ENCODE measurements at places on chromosomes 7 and 10.

DNA sequence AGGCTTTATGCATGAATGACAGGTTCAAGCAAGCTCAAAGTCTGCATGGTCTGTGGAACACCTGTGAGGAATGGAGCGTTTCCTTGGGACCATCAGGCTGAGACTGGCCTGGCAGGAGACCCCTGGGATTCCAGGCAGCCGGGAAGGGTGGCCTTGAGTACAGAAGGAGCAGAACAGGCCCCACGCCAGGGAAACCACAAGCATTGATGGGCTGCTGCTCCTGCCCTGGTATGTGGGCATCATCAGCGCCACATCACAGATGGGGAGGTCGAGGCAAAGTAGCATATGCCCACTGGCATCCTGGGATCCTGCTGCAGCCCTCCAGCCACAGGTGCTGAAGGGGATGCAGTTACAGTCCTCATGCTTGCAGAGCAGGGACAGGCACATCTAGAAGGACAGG lies 40.9 kb downstream of the ANTXRL start:
- no peak for DNase-seq

DNA sequence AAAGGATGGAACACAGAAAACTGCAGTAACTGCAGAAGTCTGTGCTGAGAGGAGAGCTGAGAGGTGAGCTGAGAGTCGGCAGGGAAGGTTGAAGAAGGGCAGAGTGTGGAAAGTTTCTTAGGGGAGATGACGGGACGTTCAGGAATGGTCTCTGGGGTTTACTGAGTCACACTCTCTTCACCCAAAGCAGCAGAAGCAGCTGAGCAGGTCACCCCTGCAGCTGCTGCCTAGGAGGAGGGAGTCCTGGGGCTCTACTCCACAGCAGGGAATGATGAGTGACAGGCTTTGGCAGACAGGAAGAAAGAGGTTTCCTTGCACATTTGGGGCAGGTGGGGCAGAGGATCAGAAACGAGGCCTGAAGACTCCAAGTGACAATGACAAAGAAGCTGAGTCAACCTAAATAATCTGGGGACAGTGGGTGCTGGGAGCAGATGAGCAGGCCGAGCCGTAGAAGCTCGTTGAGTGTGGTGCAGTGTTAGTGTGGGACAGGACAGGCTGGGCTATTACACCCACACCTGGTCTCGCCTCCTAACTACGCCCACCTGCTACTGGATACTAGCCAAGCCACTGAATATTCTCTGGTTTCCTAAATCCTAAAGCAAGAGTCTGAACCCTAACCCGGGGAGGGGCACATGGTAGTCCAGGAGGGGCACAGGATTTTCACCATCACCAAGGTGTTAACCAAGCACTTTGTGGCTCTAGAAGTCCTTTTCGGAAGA lies 24.9 kb downstream of the BEND7 start:
- no peak for DNase-seq

- DNase-seq = peak; percentile 64
Measured at GRCh38 chr7:74306730-74307469, 17.7 kb downstream of the CLIP2 start.

DNA sequence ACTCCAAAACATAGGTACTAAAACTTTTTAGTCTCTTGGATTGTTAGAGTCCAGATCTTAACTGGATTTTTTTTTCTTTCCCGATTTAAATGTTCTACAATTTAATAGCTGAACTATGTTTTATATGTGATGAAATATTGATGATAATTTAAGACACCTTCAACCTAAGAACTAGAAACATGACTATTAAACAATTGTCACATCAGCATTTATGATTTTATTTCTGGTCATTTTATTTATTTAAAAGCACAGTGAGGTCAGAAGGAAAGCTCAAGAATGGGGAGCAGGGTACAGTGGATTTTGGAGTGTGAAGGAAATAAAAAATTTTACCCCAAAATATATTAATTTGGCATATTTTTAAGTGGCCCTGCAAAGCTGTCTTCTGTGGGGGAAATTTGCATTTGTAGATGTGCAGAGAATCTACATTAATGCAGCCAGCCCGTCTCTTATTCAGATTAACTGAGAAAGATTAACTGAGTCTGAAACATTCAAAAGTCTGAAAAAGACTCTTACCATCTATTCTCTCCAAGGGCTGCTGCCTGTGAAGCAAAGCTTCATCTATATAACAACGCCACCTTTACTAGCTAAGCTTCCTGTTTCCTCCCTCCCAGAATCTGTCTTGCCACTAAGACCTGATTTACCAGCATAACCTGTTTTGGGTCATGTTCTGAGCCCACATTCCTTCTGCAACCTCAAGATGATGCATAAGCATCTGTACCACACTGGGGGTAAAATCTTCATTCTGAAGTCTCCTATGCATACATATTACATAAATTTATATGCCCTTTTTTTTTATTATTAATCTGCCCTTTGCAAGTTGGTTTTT lies 86.4 kb downstream of the TMEM106B start:
- DNase-seq = no peak

DNA sequence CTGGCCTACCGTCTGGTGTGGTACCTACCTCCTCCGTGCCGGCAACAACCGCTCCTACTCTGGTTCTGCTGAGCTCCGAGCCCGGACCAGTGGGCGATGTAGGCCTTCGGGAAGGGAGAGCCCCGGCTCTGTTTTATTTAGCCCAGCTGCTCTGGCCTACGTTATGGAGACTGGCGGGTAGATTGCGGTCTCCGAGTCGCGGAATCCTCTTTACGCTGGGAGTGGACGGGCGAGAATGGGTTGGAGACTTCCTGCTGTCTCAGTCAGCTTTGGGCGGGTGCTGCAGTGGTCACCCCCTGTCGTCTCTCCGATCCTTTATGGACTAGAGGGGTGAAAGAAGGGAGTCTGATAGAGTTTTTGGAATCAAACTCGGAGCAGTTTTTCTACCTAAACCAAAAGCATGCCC lies 406 bp downstream of the CBLL1 start:
- no peak for DNase-seq

- no peak for DNase-seq
Measured at GRCh38 chr10:127088908-127089307, 107.5 kb downstream of the INSYN2A start.

GRCh38 chr10:124374535-124375352 lies 44.0 kb downstream of the OAT start:
- no peak for DNase-seq

DNA sequence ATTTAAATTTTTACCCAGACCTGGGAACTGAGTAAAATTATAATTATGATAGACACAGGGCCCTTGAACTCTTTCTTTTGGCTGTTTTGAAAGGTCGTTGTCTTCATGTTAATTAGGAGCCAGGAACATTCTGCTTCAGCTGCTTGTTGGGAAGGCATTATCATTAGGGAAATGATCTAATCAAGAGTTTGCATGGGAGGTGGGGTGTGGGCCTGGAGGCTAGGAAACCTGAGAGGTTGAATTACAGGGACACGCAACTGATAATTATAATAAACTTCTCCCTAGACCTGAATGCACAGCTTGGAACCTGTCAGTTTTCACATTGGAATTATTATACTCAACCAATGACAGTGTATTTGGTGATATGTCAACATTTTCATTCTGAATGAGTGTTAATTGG lies 237.7 kb downstream of the CACNB2 start:
- no peak for DNase-seq

- peak; percentile 72 for DNase-seq
Measured at GRCh38 chr7:131219312-131220041, 108.2 kb upstream of the MKLN1 start.

GRCh38 chr10:118167056-118167700 lies 120.4 kb upstream of the RAB11FIP2 start:
- no peak for DNase-seq

- DNase-seq = no peak
Measured at GRCh38 chr10:130233035-130233360, 96.8 kb downstream of the GLRX3 start.

- DNase-seq = no peak
Measured at GRCh38 chr7:94298943-94299342, 95.8 kb upstream of the COL1A2 start.

DNA sequence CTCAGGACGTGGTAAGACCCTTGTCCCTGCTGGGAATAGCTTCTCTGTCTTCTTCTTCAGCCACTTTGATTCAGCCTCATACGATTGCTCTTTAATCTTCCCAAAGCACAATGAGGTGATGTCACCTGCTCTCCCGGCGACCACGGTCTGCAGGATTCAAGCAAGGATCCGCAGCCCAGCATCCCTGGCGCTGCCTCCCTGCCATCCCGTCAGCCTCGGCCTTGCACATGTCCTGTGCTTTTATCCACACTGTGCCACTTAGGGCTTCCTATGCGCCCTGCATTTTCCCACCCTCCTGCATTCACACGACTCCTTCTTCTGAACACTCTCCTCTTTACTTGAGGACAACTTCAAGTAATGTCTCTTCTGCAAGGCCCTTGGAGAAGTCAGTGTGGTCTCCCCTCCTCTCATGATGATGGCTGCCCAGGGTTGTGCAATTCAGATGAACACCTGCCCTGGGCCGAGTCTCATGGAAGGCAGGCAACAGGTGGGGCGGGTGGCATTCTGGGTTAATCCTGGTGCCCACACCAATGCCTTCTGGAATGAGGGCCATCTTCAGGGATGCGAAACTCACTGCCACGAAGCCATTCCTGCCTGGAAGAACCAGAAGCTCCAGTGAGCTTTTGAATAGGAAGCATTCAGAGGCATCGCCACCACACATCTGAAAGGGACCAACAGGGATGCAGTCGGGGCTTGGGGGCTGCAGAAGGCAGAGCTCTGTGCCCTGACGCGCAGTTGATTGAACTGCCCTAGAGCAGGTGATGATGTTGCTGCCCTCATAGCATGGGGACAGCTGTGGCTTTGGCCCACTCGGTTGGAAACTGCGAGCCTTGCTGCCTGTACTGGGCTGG lies 287.5 kb downstream of the GLRX3 start:
- no peak for DNase-seq

GRCh38 chr10:97224483-97225435 lies 39.0 kb upstream of the SLIT1 start:
- DNase-seq = no peak

GRCh38 chr7:86653919-86654659 lies 10.4 kb downstream of the GRM3 start:
- peak; percentile 71 for DNase-seq

GRCh38 chr7:77442636-77443035 lies 26.5 kb upstream of the GSAP start:
- DNase-seq = no peak

DNA sequence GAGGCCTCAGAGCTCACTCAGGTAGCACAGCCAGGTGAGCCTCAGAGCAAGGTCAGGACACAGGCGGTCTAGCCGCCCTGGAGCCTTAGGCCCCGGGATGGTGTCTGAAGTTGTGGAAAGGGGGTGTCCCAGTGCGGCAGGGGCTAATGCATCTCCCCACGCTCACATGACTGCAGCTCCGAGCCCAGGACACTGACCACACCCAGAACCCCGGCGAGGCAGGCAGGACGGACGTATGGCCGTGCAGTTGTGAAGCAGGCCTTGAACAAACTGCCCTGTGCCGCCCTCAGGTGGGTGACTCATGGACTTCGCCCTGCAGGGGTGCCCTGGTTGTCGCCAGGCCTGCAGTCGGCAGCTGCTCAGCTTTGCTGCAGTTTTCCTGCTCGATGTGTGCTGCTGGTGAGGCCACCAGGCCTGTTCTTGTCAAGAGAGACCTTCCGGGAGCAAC lies 5.0 kb upstream of the PRKAR1B start:
- no peak for DNase-seq

- DNase-seq = no peak
Measured at GRCh38 chr10:89476150-89476549, 59.2 kb downstream of the SLC16A12 start.

GRCh38 chr10:129586898-129587443 lies 119.9 kb downstream of the MGMT start:
- no peak for DNase-seq

GRCh38 chr7:123770378-123770777 lies 21.6 kb upstream of the WASL start:
- no peak for DNase-seq

- DNase-seq = peak; percentile 22
Measured at GRCh38 chr10:26737730-26738129, 40.2 kb downstream of the PDSS1 start.

- DNase-seq = no peak
Measured at GRCh38 chr7:106465704-106466468, 181.1 kb upstream of the NAMPT start.

DNA sequence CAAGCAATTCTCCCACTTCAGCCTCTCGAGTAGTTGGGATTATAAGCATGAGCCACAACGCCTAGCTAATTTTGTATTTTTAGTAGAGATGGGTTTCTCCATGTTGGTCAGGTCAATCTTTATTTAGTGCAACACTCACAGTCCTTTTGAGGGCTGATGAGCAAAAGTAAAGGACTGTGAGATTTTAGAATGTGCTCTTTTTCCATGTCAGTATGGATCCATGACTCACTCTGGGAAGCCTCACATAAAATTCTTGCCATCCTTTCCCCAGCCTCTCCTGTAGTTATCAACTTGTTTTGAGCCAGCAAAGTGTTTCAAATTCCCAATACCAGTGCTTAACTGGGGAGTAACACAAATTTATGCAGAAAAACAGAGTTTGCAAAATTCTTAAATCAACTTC lies 135.8 kb upstream of the CXCL12 start:
- DNase-seq = no peak

DNA sequence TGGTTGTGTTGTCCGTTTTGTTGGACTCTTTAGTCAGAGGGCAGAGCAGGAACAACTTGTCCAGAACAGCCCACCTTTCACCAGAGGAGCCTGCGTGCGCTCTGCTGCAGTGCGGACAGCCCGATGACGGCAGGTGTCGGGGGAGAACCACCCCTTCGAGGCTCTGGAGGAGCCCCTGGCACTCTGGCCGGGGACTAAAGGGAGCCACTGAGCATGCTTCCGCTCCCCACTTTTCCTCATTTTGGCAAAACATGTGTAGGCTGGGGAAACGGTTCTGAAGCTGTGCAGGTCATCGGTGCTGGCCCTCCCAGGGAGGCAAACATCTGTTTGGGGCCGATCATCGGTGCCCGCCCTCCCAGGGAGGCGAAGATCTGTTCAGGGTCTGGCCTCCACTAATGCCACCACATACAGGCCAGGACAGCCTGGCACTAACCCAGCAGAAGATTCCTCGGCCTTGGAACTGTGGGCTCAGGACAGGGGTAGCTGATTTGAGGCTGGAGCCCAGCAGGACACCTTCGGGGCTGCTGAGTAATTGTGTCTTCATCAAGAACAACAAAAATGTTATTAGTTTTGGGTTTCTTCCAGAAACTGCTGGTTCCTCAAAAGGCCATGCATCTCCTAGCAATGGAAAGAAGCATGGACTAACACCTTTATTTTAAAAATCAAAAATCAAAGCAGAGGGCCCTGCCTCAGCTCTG lies 124.4 kb upstream of the TCERG1L start:
- no peak for DNase-seq

DNA sequence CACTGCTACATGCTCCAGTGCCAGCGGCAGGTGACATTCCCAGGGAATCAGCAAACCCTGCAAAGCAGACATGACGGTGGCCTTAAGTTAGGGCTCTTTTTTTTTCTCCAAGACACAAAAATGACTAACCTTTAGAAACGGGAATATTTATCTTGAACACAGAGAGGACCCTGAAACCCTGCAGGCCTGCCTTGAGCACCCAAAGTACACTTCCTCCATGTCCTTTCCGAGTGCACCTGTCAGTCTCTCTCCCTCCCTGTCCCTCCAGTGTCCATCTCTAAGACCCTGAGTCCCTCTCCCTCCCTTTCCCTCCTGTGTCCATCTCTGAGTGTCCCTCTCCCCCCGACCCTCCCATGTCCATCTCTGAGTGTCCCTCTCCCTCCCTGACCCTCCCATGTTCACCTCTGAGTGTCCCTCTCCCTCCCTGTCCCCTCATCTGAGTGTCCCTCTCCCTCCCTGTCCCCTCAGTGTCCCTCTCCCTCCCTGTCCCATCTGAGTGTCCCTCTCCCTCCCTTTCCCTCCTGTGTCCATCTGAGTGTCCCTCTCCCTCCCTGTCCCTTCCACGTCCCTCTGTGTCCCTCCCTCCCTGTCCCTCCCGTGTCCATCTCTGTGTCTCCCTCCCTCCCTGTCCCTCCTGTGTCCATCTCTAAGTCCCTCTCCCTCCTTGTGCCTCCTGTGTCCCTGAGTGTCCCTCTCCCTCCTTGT lies 51.2 kb upstream of the CAMK2B start:
- DNase-seq = no peak

Data from hippocampal formation (tissue), 2 donors.